ENCODE measurements at places on chromosomes 2 and 18. TPM values are rescaled to one million over a fixed set of nuclear protein-coding genes. Genes with fewer than 3 reads are reported as not detected.

The SLC4A3 gene
- total RNA-seq: 3.6 TPM

The SPC25 gene
- total RNA-seq: 3.7 TPM

The SCN9A gene
- total RNA-seq: not detected

The DTNB gene
- total RNA-seq: 9.5 TPM

The KCTD1 gene
- 7.7 TPM for total RNA-seq

The SP9 gene
- not detected for total RNA-seq

The TMEM178A gene
- 1.7 TPM for total RNA-seq

The ALPG gene
- total RNA-seq: not detected

The CCDC141 gene
- 0.11 TPM for total RNA-seq

The GAL3ST2 gene
- total RNA-seq: 0.26 TPM

The STARD6 gene
- total RNA-seq: 1.2 TPM

The NMS gene
- total RNA-seq: not detected

The VSNL1 gene
- 0.13 TPM for total RNA-seq

The UGT1A5 gene
- not detected for total RNA-seq

The PTMA gene
- 1,086 TPM for total RNA-seq

The HNMT gene
- total RNA-seq: 31.5 TPM

The INPP5D gene
- total RNA-seq: 0.22 TPM

The DOK6 gene
- total RNA-seq: 0.76 TPM

The ERBB4 gene
- total RNA-seq: 0.22 TPM

The ASAP2 gene
- 69.8 TPM for total RNA-seq

The CNDP1 gene
- 0.11 TPM for total RNA-seq

The ANKRD62 gene
- not detected for total RNA-seq

The VWC2L gene
- total RNA-seq: not detected

The ZNF396 gene
- total RNA-seq: 4.5 TPM

The EGR4 gene
- not detected for total RNA-seq

The SERPINB10 gene
- not detected for total RNA-seq

The RPRM gene
- total RNA-seq: not detected

The DGUOK gene
- 44.7 TPM for total RNA-seq

The SNORC gene
- total RNA-seq: 0.65 TPM

The ZSWIM2 gene
- total RNA-seq: under 0.01 TPM

The FNDC4 gene
- total RNA-seq: 25.1 TPM

The CDH2 gene
- 0.52 TPM for total RNA-seq

The RAB6C gene
- not detected for total RNA-seq

The CRYGC gene
- not detected for total RNA-seq

The EHBP1 gene
- total RNA-seq: 92.4 TPM
